ENCODE measurements at places on chromosomes 2 and 18.
A peak's percentile ranks its signal among the peaks of the same experiment; 100 is the strongest.

GRCh38 chr18:63604791-63605567 lies 17.8 kb downstream of the SERPINB13 start:
- no peak for DNase-seq

DNA sequence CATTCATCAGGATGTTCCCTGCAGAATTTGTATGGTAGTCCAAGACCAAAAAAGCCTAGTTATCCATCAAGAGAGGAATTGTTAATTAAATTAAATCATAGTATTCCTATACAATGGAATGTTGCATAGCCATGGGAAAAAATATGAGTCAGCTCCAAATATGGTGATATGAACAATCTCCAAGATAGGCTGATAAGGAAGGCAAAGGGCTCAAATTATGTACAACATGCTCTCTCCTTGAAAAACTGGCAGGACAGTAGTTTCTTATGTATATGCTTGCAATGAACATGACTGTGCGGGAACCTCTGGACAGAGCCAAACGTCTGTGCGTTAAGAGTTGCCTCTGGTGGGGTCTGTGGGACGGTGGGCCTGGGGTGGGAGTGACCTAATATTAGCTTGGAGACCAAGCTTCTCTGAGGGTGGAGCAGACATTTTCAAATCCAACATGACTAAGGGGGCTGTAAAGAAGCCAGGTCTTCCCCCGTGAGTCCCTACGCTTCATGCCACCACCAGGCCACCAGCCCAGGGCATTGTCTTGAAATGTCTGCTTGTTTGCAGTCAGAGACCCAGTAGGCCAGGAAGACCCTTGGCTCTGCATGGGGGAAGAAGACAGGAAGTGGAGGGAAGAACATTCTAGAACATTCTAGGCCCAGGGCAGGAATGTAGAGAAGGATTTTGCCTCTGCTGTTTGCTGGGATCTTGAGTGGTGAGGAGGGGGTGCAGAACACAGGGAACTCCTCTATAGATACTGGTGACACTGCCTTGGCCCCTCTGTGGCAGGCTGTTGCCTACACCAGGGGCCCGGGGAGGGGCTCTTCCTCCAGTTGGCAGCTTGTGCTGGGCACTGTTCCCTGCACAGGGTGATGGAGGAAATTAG lies 244.0 kb upstream of the HS6ST1 start:
- no peak for DNase-seq

- no peak for DNase-seq
Measured at GRCh38 chr2:164948540-164948939, 6.8 kb downstream of the SLC38A11 start.

GRCh38 chr18:56076723-56077122 lies 488.7 kb upstream of the TCF4 start:
- DNase-seq = no peak

DNA sequence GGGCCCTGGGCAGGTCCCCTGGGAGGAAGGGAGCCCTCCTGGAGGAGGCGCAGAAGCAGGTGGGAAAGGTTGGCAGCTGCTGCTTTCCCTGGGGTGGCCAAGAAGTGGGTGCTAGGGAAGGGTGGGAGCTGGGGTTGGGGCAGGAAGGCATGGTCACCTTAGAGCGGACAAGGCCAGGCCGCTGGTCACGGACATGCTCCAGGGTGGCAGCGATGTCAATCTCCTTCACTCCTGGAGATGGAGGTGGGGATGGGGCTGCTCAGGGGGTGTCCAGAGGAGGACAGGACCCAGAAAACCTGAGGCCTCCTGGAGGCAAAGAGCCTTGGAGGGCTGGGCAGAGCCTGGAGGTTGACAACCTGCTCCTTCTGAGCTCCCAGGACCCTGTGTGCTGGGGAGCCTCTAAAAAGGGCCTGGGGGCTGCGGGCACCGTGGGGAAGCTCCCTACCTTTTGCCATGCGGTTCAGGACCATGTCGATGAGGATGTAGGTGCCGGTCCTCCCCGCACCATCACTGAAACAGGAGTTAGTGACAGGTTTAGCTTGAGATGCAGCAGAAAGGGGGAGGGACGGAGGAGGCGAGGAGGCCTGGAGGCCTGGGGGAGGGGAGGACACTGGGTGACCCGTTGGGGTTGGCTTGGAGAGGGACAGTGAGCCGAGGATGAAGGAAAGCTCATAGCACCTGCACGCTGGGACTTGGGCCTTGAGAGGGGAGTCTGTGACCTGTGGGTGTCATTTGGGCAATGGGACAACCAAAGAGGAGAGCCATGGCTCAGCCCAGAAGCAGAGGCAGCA lies 11.4 kb downstream of the DNAJB2 start:
- DNase-seq = no peak

DNA sequence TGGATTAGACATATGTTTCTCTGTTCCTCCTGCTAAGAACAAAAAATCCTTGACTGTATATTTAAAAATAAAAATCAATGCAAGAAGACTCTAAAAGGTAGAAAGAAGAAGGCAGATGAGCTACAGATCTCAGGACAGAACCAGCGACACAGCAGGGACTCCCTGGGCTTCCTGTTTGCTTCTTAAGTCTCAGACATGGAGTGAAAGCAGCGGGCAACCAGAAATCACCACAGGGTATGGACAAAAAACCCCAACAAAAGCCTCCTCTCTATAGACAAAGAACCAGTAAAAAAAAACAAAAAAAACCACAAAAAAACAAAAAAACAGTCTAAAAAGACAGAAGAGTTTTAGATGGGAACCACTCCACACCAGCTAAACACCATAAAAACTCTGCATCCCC lies 971.0 kb upstream of the GYPC start:
- no peak for DNase-seq

DNA sequence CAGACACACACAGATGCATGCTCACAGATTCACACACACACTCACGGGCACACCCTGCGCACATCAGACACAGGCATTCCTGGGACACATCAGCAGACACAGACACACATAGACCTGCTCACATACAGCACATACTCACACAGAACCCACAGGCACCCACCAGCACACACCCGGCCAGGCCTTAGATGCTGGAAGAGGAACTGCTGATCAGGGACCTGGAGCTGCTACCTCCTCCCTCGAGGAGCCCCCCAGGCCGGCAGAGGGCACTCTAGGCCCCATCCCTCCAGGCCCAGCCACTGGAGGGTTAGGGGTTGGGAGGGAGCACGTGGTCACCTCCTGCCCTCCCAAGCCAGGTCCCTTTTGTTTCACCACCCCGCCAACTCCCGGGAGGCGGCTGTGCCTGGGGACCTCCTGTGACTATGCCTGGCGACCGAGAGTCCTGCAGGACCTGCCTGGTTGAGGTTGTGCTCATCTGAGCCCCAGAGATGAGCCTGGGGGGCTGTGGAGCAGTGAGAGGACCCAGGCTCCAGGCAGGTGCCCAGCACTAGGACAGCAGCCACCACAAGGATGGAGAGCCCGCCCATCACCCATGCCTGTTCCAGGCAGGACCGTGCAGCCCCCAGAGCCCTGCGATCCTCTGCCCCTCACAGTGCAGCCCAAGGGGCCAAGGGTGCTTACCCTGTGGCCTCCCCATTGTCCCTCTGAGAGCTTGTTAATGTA lies 21.0 kb upstream of the PTMA start:
- peak; percentile 52 for DNase-seq

GRCh38 chr2:117127680-117128079 lies 686.8 kb upstream of the DDX18 start:
- no peak for DNase-seq

DNA sequence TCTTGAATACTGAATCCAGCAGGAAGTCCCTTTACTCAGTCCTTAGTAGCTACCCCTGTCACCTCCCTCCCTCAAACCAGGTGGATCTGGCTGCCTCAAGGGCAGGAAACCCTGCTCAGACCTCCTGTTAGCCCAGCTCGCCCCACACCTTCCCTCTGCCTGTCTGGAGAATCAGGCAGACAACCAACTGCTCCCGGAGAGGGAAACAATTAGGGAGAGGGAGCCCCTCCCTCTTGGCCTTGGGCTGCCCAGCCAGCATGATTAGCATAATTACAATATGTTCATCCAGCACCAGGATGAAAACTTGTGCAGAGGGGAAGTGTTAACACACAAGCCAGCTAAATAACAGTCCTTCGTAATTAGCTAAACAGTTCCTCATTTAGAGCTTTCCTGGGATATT lies 185.5 kb downstream of the C1D start:
- no peak for DNase-seq

- no peak for DNase-seq
Measured at GRCh38 chr2:19669559-19669958, 232.2 kb downstream of the TTC32 start.

- no peak for DNase-seq
Measured at GRCh38 chr18:582465-582864, 2.3 kb downstream of the CETN1 start.

- DNase-seq = no peak
Measured at GRCh38 chr18:74521068-74521725, 13.1 kb upstream of the CNDP1 start.

- no peak for DNase-seq
Measured at GRCh38 chr2:69390001-69390400, 3.0 kb upstream of the GFPT1 start.

DNA sequence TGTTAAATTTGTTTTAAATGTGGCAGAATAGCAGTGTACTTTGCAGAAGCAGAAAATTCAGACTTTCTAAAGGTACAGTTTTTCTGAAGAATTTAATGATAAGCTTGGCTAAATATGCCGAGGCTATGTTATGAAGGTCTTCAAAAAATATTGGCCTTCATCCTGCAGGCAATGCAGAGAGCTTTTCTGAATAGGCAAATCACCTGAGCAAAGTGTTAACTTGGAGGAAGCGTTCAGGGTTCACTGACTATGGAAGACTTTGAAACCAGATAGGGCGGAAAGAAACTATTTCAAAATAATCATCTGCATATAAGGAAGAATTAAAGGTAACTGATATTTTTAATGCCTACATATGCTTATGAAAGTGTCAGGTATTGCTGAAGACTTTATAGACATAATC lies 133.7 kb upstream of the SETBP1 start:
- DNase-seq = no peak

DNA sequence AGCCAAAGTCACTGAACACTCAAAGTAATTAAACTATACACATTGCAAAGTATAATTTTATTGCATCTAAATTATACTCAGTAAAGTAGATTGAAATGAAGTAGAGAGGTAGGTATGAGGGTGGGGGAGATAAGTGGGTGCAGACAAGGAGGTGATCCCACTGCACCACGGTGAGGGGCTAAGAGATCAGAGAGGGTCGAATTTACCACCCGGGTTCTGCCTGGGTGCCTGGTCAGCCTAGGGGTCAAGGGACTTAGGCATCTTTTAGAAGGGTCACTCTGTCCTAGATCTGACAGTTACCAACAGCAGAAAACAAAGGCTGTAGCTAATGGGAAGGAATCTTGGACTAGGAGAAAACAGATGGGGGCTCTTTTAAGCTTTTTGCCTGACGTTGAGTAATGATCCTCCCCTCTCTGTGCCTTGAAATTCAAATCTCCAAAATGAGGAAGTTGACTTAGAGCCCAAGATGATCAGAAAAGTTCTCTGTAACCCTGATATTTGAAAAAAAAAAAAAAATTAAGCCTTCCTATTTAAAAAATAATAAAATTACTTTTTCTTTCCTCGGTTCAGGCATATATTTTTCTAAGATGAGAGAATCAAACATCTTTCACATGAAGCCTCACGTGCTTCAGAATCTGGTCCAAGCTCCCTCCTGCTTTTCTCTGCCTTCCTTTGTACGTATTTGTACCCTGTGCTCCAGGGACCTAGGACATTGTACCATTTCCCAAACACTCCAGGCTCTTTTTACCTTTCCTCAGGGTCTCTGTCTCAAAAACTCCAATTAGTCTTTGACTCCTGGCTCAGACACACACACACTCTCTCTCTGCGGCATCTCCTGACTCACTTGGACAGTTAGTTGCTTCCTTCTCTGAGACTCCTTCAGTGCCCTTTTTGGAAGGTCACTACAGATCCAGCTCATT lies 353.9 kb downstream of the CYRIA start:
- DNase-seq = no peak

DNA sequence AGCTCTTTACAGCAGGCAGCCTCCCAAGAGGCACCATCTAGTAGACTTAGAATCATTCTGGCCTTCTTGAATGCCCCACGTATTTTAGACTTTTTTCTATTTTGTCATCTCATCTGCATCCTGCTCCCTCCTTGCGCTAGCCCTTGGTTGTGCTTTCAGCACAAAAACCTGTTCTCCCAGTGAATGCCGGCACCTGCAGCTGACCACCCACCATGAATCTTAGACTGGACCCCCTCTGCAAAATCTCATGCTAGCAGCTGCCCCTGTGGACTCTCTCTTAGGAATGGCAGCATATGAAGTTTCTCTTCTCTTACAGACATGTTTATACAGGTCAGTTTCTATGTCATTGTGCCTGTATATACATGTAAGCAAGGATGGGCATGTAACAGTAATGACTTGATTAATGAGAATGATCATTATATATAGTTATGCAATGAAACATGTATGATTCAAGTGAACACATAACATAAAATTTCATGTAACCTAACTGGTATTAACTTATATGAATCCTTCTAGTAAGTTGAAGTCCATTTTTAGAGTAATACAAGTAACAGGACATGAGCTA lies 159.8 kb downstream of the SUCLG1 start:
- no peak for DNase-seq

DNA sequence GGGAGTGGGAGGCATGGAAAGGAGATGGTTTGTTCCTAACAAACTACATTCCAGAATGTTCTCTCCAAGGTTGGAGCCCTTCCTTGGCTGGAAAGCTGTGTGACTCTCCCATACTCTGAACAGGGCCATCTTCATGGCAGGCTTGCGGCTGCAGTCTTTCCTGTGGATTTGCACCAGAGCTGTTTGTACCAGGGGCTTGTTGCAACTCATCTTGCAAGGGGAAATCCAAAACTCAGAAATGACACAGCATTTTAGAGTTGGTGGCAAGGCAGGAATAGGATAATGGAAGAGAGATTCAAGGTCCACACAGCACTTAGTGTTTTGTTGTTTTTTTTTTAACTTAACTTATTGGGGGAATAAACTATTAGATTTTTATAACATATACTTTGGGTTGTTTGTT lies 73.7 kb upstream of the ZNF516 start:
- no peak for DNase-seq

DNA sequence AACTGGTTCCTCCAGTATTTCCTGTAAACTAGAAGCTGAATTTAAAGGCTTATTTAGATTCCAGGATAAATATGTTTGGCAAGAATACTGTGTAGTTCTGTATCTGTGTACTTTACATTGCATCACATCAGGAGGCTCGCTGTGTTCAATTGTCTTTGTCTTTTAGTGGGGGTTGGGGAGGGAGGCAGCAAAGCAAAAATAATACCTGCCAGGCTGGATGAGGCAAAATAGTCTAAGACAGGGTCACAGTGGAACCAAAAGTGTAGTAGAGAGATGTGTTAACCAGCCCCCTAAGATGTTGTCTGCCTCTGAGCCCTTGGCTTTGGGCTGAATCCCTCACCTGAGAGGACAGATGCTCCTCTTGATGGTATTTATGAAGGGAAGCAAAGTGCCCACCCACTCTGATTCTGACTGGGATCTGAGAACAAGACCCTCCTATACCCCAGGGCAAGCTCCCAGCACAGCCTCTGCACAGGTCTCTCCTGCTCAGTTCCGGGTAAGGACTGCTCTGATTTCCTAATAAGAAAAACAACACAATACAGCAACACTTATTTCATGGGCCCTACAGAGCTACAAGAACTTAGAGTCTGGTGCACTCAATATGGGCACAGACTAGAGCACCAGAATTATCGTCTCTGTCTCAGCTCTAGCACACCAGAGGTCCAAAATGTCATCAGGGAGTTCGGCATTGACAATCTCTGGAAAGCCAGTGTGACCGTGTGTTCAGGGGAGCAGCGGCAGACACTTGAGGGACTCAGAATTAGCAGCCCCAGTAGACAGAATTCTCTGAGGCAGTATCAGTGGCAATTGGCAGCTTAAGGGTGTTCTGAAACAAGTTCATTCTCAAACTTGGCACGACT lies 7.2 kb upstream of the AFTPH start:
- no peak for DNase-seq
